BJ (cell line): ENCODE measurements at places on chromosomes 2 and 18. TPM values are rescaled to one million over a fixed set of nuclear protein-coding genes. Genes with fewer than 3 reads are reported as not detected.

DNA sequence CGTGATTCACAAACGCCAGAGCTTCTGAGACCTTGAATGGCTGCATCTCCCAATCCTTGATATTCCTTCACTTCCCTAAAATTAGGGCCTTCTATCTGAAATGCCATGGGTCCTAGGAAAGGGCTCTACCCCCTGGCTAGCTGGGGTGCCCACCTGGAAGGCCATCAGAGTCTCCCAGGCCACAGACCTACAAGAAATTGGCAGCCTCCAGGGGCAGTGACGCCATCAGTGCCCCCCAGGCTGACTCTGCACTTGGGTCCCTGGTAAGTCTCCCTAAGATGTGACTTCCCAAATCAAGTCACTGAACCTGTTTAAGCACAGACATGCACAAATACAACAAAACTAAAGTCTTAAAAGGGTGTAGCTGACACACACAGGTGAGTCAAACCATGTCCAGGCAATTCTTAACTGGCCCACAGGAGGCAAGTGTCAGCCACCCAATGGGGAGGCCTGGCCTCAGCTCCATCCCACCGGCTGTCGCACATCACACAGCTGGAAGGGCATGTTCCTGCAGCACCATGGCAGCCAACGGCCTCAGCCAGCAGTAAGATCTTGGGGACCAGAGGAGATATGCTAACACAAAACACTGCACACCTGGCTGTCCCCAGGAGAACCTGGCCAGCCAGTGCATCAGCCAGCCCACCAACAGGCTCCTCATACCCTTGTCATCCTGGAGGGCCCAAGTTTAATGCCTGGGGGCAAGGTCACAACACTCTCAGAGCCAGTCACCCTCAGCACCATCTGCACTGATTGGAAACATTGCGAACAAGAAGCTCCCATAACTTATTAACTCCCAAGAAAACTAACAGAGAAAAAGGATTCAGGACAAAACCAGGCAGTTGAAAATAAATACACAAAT lies 5.2 kb downstream of the PARD6G start:
- no peak for DNase-seq

DNA sequence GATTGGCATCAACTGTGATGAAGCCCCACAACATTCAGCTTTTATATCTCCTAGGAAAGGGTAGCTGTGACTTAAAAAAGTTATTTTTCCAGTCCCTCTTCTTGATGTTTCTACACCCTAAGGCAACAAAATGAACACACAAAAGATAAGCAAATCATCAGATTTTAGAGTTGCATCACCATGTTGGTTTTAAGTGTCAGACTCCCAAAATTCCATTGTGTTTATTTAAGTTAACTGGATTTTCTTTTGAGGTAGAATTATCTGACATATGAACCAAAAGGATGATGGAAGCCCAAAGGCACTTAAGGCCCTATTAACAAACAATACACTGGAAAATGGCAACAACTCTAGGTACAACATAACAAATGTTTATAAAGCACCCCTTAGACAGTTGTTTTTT lies 261.7 kb upstream of the SLC39A10 start:
- no peak for DNase-seq

- DNase-seq: no peak
Observed at GRCh38 chr2:72848436-72849137, 22.8 kb upstream of the EXOC6B start.

GRCh38 chr18:7725897-7726296 lies 158.8 kb downstream of the PTPRM start:
- no peak for DNase-seq

- no peak for DNase-seq
Observed at GRCh38 chr2:14288016-14288415, 344.5 kb upstream of the LRATD1 start.

- DNase-seq: no peak
Observed at GRCh38 chr2:237235383-237236095, 149.8 kb downstream of the COPS8 start.

GRCh38 chr2:228369400-228370031 lies 188.0 kb upstream of the SPHKAP start:
- no peak for DNase-seq

Gene ALPI
- not detected in 2 replicates for polyA plus RNA-seq

Gene SLC16A14
- polyA plus RNA-seq: 0.93 and 1.0 TPM in 2 replicates

Gene THADA
- 15.2 and 21.6 TPM in 2 replicates for polyA plus RNA-seq
